ENCODE measurements at places on chromosomes 2 and 18. TPM values are rescaled to one million over a fixed set of nuclear protein-coding genes. Genes with fewer than 3 reads are reported as not detected.

FAM110C gene
- 15.1 TPM for total RNA-seq

- no peaks in the 10 kb centered on the region for H3K27me3 ChIP-seq
- no peak overlapping the region for H3K27ac ChIP-seq
- no peaks in the 10 kb centered on the region for H3K4me1 ChIP-seq
- no peak overlapping the region for H3K4me3 ChIP-seq
These were observed 26.2 kb upstream of the SPOPL start for GRCh38 chr2:138475277-138475776.

PRKAG3 gene
- total RNA-seq = not detected

DLX2 gene
- not detected for total RNA-seq

GRCh38 chr2:231457101-231457500 lies 7.2 kb downstream of the NCL start:
- no peak overlapping the region for H3K27ac ChIP-seq
- DNase-seq = no peak
- H3K4me1 ChIP-seq = peaks cover 44% of the 10 kb centered on the region
- H3K36me3 ChIP-seq = peaks cover 97% of the 10 kb centered on the region
